ENCODE measurements at places on chromosomes 11 and 22.

DNA sequence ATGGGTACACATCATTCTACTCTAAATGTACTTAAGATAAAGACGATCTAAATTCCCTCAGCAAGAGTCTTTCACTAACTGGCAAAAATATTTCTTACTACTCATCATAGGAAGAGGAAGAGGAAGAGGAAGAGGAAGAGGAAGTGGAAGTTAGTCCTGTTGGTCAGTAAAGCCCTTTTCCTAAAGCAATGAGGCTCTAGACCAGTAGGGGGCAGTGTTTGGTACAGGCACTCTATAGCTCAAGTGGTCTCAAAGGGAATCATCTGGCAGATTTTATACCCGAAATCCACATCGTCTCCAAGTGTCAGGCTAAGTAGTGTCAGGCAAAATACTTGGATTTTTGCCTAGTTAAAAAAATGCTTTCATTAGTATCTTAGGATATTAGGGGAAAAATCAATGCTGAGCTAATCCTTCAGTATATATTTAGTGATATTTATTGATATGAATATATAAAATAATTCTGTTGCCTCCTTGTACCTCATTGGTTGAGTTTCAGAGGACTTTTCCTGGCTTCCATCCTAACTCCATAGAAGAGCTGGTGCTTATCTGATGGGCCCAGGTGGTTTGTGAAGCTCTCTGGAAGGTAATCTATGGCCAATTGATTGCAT, 7.7 kb downstream of the BLID start:
- DNase-seq = no peak

DNA sequence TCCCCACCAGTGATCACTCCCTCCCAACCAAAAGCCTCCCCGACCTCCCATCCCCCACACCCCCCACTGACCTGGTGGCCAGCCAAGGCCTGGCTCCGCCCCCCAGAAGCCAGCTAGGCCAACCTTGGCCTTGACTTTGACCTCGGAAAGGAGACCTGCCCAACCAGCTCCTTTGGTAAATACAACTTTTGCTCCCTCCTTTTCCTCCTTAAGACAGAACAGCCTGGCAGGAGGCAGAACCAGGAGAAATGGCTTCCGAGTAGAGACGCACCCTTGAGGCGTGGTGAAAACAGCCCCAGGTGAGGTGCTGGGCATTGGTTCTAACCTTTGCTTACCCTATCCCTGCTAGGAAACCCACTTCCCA, 27.0 kb downstream of the PLEKHA7 start:
- DNase-seq = no peak

DNA sequence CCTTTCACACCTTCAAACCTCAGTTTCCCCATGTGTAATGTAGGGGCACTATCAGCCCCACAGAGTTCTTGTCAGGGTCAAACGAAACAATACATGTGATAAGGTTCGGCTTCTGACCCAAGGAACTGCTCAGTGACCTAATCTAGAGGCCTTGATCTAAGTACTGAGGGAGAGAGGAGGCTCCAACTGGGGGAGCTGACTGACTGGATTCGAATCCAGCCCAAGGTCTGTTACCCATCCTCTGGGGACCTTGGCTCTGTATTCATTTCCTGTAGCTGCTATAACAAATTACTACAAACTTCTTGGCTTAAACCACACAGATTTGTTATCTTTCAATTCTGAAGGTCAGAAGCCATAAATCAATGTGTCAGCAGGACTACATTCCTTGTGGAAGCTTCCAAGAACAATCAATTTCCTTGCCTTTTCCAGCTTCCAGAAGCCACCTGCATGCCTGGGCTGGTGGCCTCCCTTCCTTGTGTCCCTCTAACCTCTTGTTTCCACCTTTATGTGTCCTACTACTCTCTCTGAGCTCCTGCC, 10.7 kb upstream of the ANAPC15 start:
- no peak for DNase-seq

DNA sequence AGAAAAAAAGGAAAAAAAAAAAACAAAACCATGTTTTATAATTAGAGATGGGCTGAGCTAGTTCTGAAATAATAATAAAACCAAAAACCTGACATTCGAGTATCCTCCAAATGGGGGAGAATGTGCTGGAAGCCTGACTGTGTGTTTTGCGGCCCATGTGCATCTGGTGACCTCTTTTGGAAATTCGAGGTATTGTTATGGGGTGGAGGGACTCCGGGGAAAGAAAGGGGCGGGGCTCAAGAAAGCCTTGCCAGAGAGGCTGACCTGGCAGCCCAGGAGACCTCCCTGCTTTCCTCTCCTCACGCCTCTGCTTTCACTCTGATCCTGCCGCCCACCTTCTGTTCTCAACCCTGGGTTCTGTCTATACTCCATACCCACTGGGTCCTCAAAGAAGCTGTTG, 72.9 kb downstream of the CTTN start:
- no peak for DNase-seq

GRCh38 chr11:107898270-107898669, 30.0 kb upstream of the RAB39A start:
- no peak for DNase-seq

DNA sequence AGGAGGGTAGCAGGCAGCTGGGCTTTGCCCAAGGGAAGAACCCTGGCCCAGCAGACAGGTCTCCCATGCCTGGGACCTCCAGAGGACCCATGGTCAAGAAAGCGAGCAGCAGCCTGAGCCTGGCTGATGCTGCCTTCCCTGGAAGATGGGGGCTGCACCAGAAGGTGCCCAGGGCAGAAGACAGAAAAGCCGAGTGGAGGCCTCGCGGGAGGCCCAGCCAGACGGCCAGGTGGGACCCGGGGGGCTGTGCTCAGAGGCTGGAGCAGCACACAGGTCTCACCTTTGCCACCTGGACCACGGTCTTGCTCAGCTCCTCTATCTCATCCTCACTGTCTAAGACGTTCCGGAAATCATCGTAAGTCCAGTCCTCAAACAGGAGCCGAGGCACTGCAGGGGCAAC, 10.9 kb downstream of the CHID1 start:
- DNase-seq = no peak

DNA sequence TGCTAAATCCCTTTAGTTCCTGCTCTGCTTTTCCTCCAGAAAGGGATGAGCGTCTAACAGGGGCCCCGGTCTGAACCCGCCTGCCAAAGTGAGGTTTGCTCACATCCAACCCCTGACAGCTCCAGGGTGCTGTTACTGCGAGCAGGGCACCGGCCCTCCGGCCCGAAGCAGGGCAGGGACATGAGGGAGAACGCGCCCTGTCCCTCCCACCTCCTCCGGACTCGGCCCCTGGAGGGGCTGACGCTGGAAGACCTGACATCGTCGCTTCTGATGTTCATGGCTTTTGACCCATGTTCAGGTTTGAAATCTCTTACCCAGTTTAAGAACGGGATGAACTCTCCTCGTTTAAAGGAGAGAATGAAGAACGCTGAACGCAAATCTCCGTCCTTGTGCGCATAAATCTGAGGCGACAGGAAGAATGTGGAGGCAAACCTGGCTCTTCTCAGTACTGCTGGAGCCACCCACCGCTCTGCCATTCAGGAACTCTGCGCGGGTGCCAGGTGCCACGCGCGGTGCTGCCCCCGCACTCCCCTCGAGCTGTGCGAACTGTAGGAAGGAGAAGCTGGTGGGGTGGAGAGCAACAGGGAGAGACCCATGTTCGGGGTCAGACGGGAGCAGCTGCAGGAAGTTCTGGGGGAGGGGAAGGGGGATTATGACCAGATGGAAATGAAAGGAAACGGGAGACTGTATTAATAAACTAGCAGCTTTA, 826 bp upstream of the EEF1G start:
- DNase-seq = no peak

GRCh38 chr11:43377389-43377788, 18.7 kb downstream of the TTC17 start:
- no peak for DNase-seq

GRCh38 chr22:37953062-37953436, 352 bp downstream of the C22orf23 start:
- no peak for DNase-seq

DNA sequence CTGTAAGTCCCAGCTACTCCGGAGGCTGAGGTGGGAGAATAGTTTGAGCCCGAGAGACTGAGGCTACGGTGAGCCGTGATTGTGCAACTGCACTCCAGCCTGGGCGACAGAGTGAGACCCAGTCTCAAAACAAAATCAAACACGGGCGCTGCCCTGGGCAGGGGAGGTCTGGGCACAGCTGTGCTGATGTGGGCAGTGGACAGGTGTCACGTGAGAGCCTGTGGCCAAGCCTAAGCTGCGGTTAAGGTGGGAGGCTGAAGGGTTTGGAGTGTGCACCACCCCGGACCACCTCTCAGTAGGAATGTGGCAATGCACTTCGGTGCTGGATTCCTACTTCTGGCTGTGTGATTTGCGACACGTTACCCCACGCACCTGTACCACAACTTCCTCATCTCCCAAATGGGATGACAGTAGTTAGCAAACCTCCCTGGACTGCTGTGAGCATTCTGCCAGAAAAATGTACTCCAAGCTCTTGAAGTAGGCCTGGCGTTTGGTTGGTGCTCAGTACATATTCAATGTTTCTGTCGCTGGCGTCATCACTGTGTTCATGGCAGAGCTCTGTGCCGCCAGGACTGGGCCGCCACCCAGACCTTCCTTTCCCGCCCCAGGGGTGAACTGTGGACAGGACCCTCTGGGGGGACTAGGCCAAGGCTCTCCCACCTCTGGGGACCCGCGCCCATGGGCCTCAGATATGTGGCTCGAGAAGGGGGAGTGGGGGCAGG, 807 bp upstream of the ZNF74 start:
- DNase-seq = no peak

- no peak for DNase-seq
These were observed 24.0 kb downstream of the MIAT start for GRCh38 chr22:26681395-26681821.

DNA sequence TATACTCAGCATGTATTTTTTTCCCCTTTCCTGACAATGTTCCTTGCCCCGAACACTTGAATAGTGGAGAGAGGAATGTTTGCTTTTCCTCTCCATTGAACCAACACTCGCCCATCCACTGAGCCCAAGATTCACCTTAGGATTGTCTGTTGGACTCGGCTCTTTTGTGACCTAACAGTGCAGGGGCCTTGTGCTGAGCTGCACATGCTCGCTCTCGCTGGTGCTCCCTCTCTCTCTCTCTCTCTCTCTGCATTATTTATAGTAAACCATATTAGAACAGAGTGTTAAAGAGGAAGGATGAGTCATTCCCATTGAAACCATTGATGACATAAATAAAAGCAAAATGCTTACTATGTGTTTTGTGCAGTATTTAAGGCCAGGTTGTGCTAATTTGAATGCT, 20.7 kb downstream of the ZBTB16 start:
- peak; percentile 67 for DNase-seq

- DNase-seq = peak; percentile 6
These were observed 460.0 kb downstream of the BUD13 start for GRCh38 chr11:116312570-116313391.

GRCh38 chr22:19430890-19431541, 517 bp downstream of the HIRA start:
- DNase-seq = no peak

DNA sequence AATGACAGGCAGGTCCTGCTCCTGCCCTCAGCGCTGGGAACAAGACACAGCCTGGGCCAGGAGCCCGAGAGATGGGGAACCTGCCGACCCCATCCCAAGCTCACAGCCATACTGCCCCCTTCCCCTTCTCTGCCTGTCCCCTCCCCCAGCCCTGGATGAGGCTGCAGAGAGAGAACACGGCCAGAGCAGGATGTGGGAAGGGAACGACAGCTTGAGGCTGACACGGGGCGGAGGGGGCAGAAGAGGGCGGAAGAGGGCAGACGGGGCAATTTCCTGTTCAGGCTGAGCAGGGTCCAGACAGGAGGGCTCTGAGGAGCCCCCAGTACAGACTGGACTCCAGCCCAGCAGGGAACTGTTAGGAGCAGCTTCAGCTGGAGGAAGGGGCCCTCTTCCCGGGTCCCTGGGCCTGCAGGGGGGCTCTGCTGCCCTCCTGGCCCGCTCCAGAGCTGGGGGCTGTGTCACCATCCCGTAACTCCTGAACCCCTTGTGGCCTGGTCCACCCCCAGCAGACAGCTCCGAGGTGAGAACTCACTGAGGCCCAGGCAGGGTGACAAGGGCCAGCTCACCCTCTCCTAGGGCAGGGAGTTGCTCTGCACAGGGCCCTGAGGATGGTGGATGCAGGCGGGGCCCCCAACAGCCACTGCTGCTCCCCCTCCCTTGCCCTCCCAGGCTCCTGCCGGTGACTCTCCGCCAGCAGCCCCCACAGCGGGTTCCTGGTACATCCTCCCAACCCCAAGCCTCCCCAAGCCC, 5.7 kb downstream of the CTSD start:
- DNase-seq = no peak

- DNase-seq = no peak
These were observed 9.9 kb downstream of the GVQW3 start for GRCh38 chr11:76391021-76391420.

- no peak for DNase-seq
These were observed 33.9 kb downstream of the ANO1 start for GRCh38 chr11:70112017-70112434.

DNA sequence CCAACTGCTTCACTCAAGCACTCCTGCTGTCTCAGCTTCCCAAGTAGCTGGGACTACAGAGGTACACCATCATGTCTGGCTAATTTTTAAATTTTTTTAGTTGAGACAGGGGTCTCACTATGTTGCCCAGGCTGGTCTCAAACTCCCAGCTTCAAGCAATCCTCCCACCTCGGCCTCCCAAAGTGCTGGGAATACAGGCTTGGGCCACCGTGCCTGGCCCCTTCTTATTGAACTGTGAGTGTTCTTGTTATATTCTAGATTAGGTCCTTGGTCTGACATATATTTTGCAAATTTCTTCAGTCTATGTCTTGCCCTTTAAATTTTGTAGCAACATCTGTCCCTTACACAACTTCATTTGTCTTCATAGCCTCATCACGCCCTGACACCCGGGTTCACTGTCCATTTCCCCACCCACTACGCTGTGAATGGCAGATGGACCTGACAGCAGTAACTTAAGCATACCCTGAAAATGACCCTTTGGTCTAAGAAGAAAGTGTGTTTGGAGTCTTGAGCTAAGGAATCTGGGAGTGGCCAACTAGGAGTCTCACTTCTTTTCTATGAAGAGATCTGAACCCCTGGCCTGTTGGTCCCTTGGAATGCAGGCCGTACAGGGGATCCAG, 4.2 kb upstream of the FAM118A start:
- DNase-seq = no peak

GRCh38 chr11:1310772-1311468, 1.5 kb upstream of the TOLLIP start:
- peak; percentile 41 for DNase-seq

- DNase-seq = no peak
These were observed 33.0 kb upstream of the TEAD1 start for GRCh38 chr11:12640926-12641849.

GRCh38 chr11:25992294-25992693, 339.6 kb upstream of the ANO3 start:
- no peak for DNase-seq

Measured in bone marrow (tissue), 2 donors.